ENCODE measurements at places on chromosomes 6 and 20.

DNA sequence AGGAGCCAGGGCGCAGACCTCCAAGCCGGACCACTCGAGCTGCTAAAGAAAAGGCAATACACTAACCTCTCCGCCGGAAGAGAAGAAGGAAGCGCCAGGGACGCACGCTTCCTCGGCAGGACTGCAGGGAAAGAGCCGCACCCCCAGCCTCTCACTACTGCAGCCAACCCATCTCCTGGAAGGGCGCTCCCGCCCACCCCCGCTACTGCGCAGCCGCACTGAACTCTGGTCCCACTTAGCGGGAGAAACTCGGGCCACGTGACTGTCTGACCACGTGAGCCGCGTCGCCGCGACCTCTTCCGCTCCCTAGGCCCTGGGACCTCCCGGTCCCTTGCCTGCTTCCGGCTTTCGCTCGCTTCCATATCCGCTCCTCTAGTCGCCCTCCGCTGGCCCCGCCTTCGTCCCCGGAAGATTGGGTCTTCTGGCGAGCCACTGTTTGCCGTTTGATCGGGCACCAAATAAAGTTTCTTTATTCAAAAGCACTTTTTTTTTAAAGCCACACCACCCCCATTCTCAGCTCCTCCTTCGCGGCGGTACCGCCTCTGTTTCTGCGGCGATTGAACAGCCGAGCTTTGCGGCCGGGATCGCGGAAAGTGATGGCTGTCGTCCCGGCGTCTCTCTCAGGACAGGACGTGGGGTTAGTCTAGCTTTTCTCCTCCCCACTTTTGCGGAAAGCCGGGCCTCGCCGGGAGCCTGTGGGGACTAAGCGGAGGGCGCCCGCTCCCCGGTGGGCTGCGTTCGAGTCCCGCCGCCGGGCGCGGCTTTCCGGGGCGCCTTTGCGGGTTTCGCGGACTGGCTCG lies at the start of gene RMND1:
Gene RMND1 (minus strand): TSS at position 177 of the 800 bp plus-strand sequence. CDS start 6,315 bp downstream, outside the sequence.
- DNase-seq = peak; percentile 100

GRCh38 chr20:46088409-46089166 lies 1.2 kb downstream of the NCOA5 start:
- DNase-seq = peak; percentile 53

DNA sequence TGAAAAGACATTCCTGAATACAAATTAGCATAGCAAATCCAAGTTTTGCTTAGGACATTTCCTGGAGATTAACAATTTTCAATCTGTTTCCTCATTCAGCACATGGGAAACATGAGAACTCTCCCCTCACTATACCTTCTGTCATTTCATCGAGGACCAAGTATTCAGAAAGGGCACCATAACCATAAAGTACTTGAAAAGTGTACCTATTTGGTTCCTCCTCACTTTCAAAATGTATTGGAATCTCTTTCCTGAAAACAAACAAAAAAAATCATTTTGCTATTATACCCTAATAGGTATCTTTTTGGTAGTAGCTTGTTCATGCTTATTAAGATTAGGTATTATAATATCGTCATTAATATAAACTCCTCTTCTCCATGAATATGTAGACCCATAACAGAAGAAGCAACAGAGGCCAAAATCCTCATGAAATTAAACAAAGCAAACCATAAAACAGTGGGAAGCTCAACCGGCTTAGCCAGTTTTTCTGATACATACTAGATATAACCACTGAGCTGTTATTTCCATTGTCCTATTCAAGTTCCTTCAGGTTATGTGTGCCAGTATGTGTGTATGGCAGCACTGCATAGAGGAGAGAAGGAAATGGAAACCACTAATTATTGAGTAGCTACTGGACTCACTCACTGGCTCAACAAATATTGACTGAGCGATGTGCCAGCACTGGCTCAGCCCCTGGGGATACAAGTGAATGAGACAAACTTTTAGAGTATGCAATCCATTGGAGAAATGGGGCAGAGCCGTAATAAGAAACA lies 274.0 kb downstream of the MAFB start:
- DNase-seq = no peak

- no peak for DNase-seq
Measured at GRCh38 chr6:167077241-167077932, 45.5 kb upstream of the CCR6 start.

DNA sequence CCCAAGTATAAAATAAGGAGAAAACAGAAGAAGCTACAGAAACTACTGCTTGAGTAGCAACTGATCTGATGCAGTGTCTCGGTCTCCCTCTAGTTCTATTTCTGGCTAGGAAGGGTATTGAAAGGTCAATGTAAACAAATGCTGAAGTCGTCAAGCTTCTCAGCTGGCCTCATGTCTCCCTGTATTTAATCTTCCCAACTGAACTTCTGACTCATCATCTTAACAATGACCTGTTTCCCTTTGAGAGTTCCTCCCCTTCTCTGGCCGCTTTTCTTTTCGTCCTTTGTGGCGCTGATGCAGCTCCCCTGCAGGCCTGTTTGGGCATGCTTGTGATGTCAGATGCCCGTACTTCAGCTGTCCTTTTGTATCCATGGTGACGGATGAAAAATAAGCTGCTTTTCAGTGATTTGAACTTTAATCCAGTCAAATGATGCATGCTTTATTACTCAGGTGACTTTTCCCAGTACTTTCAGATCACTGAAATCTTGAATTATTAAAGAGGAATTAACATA lies 7.8 kb upstream of the LCA5 start:
- DNase-seq = peak; percentile 92

GRCh38 chr20:40535816-40536215 lies 153.2 kb downstream of the MAFB start:
- DNase-seq = no peak

DNA sequence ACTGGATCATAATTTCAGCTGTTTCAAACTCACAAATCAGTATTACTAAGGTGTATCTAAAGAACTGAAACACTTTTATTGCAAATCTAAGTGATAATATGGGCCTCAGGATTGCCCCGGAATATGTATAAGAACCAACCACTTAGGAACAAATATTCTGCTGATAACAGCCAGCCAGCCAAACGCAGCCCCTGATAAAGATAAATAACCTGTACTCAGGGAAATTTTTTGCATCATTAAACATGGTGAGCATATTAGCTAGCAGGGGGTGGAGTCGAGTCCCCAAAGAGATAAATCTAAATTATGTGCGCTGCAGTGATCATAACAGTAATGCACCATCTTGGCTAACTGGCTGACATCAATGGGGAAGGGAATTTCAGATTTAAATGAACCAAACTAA lies 410.2 kb upstream of the MAP3K7 start:
- no peak for DNase-seq

DNA sequence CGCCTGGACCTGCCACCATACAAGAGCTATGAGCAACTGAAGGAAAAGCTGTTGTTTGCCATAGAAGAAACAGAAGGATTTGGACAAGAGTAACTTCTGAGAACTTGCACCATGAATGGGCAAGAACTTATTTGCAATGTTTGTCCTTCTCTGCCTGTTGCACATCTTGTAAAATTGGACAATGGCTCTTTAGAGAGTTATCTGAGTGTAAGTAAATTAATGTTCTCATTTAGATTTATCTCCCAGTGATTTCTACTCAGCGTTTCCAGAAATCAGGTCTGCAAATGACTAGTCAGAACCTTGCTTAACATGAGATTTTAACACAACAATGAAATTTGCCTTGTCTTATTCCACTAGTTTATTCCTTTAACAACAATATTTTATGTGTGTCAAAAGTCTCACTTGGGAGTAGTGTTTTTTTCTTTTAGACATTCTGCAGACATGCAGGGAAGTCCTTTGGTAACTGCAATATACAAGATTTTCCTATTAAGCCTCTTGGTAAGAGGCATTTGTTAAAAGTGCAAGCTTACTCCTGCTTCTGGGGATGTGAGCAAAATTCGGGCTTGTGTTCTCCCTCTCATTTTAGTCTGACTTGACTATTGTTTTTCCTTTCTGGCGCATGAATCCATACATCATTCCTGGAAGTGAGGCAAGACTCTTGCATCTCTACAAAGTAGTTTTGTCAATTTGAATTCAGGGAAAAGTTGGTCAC lies 8.4 kb upstream of the DYNLRB1 start:
- no peak for DNase-seq

DNA sequence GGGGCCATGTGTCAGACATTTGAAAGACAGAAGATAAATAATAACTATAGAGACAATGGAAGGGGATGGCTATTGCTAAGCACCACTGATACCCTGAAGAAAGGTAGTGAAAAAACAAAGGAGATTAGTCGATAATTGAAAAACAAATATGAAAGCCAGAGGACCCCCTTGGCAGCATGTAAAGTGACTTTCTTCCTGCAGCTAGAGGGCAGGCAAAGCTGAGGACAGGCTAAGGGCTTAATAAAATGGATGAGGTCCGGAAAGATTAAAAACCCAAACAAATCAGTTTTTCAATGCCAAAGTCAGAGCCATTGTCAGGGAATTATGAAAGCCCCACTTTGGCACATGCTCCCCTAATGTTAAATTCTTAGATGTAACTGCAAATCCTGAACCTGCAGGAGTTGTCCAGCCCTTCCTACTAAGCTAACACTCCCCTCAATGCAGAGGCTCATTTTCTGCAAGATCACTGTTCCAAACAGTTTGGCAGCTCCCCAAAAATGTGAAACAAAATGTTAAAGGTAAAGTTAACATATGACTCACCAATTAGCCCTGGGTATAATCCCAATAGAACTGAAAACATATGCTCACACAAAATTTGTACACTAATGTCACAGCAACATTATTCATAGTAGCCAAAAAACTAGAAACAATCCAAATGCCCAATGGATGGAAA lies 1177.9 kb downstream of the GRIK2 start:
- DNase-seq = no peak

GRCh38 chr6:117677553-117678141 lies 2.4 kb downstream of the NUS1 start:
- no peak for DNase-seq

DNA sequence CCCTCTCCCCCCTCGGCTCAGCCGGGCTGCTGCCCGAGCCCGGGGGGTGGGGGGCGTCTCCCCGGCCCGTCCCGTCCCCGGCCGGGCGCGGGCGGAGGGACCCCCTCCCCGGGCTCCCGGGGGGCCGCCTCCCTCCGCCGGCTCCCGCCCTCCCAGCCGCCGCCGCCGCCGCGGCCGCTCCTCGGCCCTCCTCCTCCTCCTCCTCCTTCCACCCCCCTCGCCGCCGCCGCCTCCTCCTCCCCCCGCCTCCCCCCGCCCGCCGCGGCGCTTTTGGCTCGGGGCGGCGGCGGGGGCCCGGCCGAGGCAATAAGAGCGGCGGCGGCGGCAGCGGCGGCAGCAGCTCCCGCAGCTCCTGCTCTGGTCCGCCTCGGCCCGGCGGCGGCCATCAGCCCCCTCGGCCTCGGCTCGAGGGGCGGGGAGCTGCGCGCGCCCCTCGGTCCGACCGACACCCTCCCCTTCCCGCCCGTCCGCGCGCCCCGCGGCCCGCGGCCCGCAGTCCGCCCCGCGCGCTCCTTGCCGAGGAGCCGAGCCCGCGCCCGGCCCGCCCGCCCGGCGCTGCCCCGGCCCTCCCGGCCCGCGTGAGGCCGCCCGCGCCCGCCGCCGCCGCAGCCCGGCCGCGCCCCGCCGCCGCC lies 38.7 kb downstream of the GNAS start:
- DNase-seq = peak; percentile 88

DNA sequence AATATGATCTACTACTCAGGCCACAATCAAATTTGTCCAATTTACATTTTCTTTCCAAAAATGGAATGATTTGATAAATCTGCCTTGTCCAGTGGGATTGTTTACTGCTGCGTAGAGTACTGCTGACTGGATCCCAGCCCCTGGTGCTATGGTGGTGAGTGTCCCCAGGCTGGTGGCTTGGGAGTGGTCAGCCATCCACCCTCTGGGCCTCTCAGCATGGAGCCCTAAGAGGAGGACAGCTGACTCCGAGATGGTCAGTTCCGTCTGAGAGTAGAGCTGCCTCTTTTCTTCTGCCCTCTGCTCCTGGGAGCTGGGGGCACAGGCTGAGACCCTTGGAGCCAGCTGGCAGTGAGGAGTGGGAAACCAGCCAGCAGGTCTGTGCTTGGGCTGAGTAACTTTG lies 22.7 kb downstream of the PRDM13 start:
- DNase-seq = no peak

DNA sequence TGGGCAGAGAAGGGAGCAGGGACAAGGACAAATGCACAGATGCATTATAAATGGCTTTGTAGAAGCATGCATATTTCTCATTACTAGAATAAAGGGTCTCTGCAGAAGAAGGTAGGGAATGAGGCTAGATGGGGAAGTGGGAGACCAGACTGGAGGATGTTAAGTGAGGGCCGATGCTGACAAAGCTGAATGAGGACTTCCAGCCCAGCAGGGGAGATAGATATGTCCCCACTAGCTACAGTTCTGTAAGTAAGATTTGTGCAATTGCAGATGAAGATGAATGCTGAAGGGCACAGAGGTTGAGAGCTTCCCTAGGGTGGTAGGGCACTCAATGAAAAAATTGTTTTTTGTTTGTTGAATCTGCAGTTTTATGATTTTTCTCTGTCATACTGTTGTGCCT lies 16.9 kb downstream of the ADGRG6 start:
- no peak for DNase-seq

- no peak for DNase-seq
Measured at GRCh38 chr20:61940976-61941720, 124.5 kb downstream of the TAF4 start.

Data from GM12865 (cell line).